NCI-H1436 treated with DMSO at 0.1 percent for 48 hours (cell line): ENCODE measurements at places on chromosomes 2 and 18.

- no peak for DNase-seq
These were observed 68.1 kb downstream of the CLHC1 start for GRCh38 chr2:55163941-55164390.

- DNase-seq: no peak
These were observed 67.3 kb downstream of the CTNNA2 start for GRCh38 chr2:79580175-79580574.

DNA sequence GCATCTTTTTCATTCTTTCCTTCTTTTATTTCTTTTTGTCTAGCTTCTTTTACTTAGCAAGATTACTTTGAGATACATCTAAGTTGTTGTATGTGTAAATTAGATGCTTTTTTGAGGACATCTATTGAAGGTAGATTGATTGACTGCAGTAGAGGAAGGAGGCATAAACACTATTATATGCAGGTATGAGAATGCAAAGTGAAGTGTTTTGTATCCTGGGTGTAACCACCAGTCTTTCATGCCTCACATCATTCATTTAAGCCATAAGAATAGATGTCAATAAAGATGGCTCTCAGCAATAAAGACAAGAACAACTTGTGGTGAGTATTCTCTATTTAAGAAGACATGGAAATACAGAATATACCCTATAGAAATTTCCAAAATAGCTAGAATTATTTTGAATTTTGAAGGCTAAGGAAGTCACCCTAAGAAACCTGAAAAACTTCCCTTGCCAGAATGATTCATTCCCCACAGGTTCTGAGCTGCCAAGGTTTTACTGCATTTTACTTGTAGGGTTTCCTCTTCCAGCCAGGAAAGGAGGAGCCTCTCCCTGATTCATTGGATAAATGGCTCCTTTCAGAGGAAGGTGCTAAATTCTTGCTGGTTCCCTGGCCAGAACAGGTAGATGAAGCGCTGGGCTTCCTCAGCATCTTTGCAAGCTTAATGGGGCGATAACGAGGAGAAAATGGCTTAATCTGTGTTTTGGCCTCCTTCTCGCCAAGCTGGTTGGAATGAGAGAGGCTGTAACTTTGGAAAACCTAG lies 279.8 kb upstream of the SLC14A2 start:
- no peak for DNase-seq

DNA sequence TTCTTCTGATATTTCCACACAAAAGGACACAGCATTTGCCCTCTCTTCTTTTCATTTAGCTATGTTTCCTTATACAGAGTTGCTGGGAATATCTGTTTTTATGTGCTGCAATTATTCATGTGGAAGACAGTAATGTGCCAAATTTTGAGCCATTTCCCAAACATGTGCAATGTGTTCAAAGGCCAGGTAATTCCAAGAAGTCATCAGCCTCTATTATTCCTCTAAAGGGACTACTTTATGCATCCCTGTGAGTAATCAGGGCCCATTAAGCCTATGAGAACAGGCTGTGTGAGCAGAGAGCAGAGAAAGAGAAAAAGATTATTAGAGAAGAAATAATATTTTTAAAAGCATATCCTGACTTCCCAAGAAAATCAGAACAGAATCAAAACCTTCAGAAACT lies 107.6 kb upstream of the OSR1 start:
- no peak for DNase-seq

DNA sequence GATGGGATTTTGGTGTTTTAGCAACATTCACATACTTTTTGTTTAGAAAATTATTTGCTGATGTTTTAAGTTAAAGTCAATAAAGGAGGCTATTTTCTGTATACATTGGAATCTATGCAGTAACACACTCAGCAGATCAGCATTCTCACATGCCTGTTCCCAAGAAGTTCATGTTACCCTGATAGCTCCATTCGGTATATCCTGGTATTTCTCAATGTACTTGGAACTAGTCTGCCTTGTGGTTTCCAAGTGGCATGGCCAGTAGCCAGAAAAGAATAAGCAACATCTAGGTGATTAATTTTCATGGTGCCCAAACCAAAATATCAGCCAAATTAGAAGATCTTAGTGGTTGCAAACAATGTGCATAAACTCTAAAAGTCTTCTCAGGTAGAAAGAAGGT lies 5.2 kb upstream of the NCAPH start:
- DNase-seq: no peak

DNA sequence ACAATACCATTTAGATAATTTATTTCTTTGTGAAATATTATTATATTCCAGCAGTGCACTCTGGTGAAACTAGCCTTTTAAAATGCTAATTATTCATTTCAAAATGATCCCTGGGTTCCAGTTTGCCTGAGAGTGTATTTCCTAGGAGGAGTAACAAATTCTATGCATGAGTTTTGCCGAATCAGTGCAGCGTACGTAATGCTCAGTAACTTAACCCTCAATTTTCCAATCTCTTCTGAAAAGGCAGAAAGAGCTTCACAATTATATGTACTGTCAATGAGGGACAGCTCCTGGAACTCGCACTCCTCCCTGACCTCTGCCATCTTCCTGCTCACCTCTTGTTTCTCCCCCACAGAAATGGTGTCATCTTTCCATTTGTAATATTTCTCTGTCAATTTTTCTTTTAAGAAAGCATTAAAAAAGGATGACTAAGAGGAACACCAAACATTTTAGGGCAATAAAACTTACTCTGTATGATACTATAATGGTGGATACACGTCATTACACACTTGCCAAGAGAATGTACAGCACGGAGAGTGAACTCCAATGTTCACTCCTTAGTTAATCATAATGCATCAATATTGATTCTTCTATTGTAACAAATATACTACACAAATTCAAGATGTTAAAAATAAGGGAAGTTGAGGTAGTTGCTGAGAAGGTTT lies 25.7 kb upstream of the XIRP2 start:
- no peak for DNase-seq
